Neural crest cell (in vitro differentiated cells): ENCODE measurements at places on chromosomes 6 and 20. TPM values are rescaled to one million over a fixed set of nuclear protein-coding genes. Genes with fewer than 3 reads are reported as not detected.

The POU5F1 gene
- total RNA-seq: not detected in 2 replicates

The CD83 gene
- 7.1 and 7.9 TPM in 2 replicates for total RNA-seq

The NKAIN2 gene
- 0.36 and 1.1 TPM in 2 replicates for total RNA-seq

The SF3B5 gene
- 161 and 164 TPM in 2 replicates for total RNA-seq

The SOBP gene
- 23.0 and 24.0 TPM in 2 replicates for total RNA-seq

The C6orf62 gene
- 85.0 and 85.3 TPM in 2 replicates for total RNA-seq

The PPP1R14C gene
- total RNA-seq: 7.0 and 7.3 TPM in 2 replicates

The HLA-DRA gene
- 0.28 TPM in 1 of 2 replicates, not detected in the other for total RNA-seq

The ENPP4 gene
- total RNA-seq: 3.3 and 3.6 TPM in 2 replicates

The SLC25A27 gene
- 5.8 and 8.4 TPM in 2 replicates for total RNA-seq

The OPRM1 gene
- total RNA-seq: not detected in 2 replicates

The MCHR2 gene
- total RNA-seq: not detected in 2 replicates

The C6orf15 gene
- not detected in 2 replicates for total RNA-seq

The WFDC9 gene
- not detected in 2 replicates for total RNA-seq

The EYA4 gene
- 0.86 and 1.6 TPM in 2 replicates for total RNA-seq

The PAQR8 gene
- 10.5 and 10.7 TPM in 2 replicates for total RNA-seq

The GABBR1 gene
- total RNA-seq: 79.7 and 91.6 TPM in 2 replicates

The HLA-DRB1 gene
- 0.66 and 0.84 TPM in 2 replicates for total RNA-seq

The GPLD1 gene
- total RNA-seq: 4.7 and 6.0 TPM in 2 replicates

The GPR63 gene
- total RNA-seq: 6.0 and 6.9 TPM in 2 replicates

The SLC52A3 gene
- not detected in 2 replicates for total RNA-seq

The DTD1 gene
- 68.2 and 73.4 TPM in 2 replicates for total RNA-seq

The GJA10 gene
- total RNA-seq: not detected in 2 replicates

The CTAGE9 gene
- total RNA-seq: not detected in 2 replicates

The BTN1A1 gene
- not detected in 2 replicates for total RNA-seq

The ID1 gene
- total RNA-seq: 4.3 and 5.8 TPM in 2 replicates

The OR2H1 gene
- total RNA-seq: not detected in 2 replicates

The RAD21L1 gene
- not detected in 2 replicates for total RNA-seq

The DST gene
- total RNA-seq: 117 and 124 TPM in 2 replicates

The ULBP2 gene
- total RNA-seq: 0.23 and 0.30 TPM in 2 replicates

The GABRR1 gene
- 0.12 TPM in 1 of 2 replicates, not detected in the other for total RNA-seq

The MYT1 gene
- 4.0 and 4.3 TPM in 2 replicates for total RNA-seq

The SIRPB1 gene
- 0.77 and 1.5 TPM in 2 replicates for total RNA-seq

The DNAH8 gene
- total RNA-seq: 0.05 and 0.39 TPM in 2 replicates

The DEFB124 gene
- total RNA-seq: not detected in 2 replicates

The SIM1 gene
- 0.55 and 0.58 TPM in 2 replicates for total RNA-seq
